Dermis microvascular lymphatic vessel endothelial cell (primary cell): ENCODE measurements at places on chromosomes 6 and 20. TPM values are rescaled to one million over a fixed set of nuclear protein-coding genes. Genes with fewer than 3 reads are reported as not detected.

DNA sequence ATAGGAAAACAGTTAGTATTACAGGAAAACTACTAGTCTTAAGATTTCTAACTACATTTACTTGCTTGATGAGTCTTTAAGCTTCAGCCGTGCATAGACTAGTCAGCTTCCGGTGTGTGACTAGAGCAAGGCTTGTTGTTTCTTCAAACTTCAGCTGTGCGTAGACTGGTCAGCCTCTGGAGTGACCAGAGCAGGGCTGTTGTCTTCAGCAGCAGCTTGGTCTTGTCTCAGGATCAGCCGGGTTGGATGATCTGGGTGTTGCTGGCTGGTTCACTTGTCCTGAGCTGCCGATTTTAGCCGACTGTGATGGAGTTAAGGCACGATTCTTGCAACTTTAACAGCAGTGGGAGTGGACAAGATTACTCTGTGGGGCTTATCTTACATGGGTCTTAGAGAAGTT, 44.7 kb downstream of the HLA-C start:
- DNase-seq: no peak

DNA sequence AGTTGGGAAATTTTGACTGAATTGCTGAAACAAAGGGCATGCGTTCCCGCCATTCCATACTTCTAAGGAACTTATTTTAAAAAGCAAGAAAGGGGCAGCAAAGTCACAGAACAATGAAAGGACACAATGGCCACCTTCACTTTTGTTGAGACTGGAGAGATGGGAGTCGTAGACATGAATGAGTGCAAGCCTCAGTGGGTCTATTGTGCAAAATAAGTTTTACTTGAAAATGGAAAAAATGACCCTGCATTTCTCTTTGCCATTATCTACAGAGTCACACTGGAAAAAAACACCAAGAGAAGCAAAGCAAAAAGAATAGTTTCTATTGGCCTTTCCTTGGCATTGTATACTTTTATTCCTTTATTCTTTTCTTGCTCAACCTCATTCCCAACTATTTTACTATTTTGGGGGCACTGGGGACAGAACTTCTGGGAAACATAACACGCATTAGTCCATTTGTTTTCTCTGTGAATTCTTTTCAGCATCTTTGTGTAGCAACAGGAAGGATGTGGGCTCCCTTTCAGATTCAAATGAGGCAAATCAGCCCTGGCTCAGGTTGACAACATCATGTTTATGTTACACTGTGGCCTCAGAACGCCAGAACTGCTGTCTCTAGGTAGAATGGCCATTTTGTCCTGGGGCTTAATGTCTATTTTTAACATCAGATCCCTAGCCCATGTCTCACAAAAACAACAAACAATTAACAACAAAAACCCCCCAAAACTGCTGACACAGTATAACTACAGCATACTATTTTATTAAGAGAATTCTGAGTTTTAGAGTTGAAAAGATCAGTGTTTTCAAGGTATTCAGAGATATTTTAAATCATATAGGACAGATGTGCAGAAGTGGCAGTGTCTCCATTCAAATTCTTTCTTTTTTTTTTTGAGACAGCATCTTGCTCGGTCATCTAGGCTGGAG, 122.2 kb downstream of the FYN start:
- DNase-seq: peak; percentile 90

GRCh38 chr6:71228461-71229041, 60.1 kb upstream of the OGFRL1 start:
- no peak for DNase-seq

DNA sequence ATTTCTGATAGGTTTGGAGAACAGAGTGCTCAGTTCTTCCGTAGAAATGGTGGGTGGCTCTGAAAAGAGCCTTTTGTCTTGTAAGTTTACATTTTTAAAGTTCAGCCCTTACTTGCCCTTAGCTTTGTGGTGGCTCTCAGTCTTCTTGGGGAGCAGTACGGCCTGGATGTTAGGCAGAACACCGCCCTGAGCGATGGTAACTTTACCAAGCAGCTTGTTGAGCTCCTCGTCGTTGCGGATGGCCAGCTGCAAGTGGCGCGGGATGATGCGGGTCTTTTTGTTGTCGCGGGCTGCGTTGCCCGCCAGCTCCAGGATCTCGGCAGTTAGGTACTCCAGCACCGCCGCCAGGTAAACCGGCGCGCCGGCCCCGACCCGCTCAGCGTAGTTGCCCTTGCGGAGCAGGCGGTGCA, 19.5 kb downstream of the OR2B2 start:
- no peak for DNase-seq

DNA sequence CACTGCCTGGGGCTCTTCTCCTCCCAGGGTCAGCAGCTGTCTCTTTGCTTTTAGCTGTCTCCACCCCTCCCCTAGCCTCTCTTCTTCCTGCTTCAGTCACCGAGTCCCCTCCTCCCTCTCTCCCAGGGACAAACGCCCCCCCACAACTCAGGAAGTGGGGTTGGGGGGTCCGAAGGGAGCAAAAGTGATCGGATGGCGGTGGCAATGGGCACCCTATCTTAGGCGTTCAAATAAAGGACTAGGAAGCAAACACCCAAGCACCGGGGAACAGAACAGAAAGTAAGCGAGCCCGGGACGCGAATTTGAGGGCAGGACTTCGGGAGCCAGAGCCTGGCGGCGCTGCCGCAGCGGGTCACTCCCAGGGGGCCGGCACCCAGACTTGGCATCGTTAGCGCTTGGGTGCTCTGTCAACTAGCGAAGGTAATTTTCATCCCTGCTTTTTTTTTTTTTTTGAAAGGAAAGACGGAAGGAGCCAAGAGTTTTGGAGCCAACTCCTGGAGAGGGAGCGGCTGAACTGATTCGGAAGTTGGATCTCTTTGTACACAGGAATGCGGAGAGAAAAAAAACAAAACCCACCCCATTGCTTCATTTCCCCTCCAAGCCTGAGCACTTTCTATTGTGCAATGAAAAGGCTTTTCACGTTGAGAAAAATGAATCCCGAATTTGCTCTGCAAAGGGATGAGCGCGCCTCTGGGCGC, 815 bp upstream of the ITPR3 start:
- peak; percentile 34 for DNase-seq

- DNase-seq: no peak
These were observed 19.7 kb downstream of the ZDHHC14 start for GRCh38 chr6:157400676-157401075.

SALL4 gene
- total RNA-seq: 0.26 and 0.63 TPM in 2 replicates

GRCh38 chr6:42168650-42169049, 4.5 kb upstream of the GUCA1A start:
- no peak for DNase-seq

DNA sequence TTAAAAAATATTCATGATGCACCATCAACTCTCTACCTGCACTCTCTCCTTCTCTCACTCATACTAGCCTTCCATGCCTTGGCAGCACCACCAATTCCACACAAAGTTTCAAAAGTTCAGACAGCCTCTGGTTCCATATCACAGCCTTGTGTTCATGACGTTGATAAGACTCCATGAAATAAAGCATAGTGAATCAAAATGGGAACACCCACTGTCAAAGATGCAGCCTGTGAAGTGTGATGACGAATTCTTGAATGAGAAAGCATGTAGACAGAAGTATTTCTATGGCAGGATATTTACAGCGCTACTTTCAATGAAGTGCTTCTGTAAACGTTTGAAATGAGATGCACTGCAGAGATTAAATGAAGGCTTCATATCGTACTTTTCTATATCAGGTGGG, 77.3 kb upstream of the FERMT1 start:
- no peak for DNase-seq

DNA sequence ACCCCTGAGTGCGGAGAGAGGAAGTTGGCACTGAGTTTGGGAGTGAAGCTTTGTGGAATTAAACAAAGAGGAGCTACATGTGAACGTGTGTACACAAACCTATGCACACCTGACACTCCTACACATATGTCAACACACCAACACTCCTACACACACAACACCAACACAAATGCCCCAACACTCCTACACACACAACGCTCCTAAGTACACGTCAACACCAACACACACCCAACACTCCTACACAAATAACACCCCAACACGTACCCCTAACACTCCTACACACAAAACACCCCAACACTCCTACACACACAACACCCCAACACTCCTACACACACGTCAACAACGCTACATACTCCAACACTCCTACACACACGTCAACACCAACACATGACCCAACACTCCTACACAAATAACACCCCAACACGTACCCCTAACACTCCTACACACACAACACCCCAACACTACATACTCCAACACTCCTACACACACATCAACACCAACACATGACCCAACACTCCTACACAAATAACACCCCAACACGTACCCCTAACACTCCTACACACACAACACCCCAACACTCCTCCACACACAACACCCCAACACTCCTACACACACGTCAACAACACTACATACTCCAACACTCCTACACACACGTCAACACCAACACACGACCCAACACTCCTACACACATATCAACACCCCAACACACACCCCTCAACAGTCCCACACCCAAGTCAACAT, 40.1 kb upstream of the ZBP1 start:
- DNase-seq: no peak

DNA sequence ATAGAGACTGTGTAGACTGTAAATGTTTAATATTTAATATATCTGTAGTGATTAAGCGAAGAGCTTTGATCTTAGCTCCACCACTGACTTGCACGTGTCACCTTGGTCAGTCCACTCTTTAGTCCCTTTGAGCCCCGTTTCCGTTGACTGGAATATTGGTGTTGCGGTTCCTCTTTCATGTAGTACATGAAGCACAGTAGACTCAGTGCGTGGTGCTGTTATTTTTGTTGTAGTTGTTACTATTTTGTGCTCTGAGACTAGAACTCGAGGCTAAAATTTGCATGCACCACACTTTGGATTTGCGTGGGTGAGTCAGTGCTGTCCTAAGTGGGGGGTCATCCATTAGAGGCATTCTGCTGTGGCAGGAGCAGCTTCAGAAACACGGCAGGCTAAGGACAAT, 291.4 kb downstream of the QKI start:
- DNase-seq: no peak

DNA sequence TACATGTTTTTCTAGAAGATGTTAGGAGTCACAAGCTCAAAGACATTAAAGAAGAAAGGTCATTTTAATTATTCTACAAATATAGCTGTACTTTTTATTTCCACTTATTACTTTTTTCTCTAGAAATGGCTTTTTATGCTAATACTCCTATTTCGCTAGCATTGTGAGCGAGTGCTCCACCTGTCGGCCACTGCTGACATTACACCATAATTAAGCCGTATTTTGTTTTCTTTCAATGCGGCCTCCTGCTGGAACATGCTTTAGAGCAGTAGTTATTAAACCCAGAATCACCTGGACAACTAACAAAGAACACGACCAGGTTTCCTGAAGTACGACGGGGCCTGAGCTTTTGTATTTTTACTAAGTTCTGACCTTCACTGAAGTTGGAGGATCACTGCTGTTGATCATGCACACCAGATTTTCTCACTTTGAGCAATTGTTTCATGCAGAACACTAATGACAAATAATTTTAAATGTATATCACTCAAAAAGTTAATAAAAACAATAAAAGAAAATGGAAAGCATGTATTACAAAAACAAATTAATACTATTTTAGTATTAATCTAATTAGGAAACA, 74.1 kb upstream of the PAK5 start:
- DNase-seq: peak; percentile 24

GRCh38 chr6:8934318-8934717, 499.0 kb upstream of the SLC35B3 start:
- DNase-seq: no peak

DNA sequence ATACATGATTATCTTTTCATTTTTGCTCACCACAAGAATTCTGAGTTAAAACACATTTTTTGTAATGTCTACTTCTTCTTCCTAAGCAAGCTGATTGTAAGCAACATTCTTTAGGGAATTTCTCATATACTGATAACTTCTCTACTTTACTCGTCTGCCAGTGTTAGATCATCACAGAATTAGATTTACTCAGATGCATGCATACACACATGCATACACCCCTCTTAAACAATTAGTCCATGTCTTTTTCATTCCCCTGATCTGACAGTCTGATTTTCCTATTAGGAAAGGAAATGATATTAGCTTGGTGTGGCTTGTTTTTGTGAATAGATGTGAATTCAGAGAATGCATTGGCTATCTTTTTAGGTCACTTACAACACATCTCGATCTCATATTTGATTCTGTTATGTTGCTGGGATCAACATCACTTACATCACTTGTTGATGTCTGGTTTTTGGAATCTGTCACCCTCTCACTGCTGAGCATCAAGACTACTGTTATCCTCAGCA, 91.4 kb downstream of the FIG4 start:
- no peak for DNase-seq

DNA sequence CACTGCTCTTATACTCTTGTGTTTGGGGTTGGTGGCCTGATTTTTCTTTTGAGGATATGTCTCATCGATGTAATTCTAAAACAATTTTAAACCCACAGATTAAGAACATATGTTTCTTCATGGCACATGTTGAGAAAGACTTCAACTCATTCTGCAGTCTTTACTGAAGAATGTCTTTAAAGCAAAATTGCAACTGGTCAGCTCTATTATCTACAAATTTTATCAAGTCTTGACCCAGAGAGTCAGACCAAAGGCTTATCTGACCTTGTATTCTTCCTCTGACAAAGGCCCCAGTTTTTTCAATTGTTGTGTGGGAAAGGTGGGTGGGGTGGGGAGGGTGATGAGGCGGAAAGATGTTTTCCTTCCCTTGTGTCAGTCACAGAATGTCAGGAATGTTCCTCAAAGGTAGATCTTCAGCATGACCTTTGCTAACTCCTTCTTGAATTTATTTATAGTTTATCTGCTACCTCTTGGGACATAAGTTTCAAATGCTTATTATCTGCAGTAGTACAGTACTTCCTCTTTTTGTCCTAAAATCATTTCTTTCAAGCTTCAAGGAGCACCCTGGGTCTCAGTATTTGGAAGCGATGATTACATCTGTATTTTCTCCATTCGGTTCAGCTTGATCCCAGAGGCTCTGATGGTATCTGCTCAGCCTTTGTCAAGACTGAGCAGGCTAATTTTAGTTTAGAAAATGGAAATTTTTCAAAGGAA, 63.2 kb upstream of the TIAM2 start:
- no peak for DNase-seq

DNA sequence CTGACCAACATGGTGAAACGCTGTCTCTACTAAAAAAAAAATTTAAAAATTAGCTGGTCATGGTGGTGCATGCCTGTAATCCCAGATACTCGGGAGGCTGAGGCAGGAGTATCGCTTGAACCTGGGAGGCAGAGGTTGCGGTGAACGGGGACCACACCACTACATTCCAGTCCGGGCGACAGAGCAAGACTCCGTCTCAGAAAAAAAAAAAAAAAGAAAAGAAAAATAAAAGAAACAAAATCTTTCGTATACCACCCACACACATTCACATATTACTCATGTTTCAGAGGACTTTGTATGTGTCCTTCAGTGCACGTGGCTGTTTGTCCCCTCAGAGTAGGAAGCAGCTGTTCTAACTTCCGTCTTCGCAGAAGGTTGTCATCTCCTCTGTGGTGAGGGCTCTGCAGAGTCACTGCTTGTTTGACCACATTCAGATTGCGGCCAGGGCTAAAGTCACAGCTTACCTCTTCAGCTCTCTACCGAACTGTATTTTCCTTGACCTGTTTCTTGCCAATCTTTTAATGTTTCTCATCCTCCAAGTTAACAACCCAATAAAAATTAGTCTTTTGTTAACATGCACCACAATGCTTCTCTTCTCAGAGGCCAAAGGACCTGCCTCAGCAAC, 36.6 kb upstream of the HIVEP1 start:
- DNase-seq: no peak
